ENCODE measurements at places on chromosomes 11 and 22. TPM values are rescaled to one million over a fixed set of nuclear protein-coding genes. Genes with fewer than 3 reads are reported as not detected.

The DGCR2 gene
- total RNA-seq: 39.0 TPM

The KIAA1671 gene
- total RNA-seq: 25.4 TPM

The TREH gene
- not detected for total RNA-seq

The ELMOD1 gene
- not detected for total RNA-seq

The MRGPRX4 gene
- not detected for total RNA-seq

DNA sequence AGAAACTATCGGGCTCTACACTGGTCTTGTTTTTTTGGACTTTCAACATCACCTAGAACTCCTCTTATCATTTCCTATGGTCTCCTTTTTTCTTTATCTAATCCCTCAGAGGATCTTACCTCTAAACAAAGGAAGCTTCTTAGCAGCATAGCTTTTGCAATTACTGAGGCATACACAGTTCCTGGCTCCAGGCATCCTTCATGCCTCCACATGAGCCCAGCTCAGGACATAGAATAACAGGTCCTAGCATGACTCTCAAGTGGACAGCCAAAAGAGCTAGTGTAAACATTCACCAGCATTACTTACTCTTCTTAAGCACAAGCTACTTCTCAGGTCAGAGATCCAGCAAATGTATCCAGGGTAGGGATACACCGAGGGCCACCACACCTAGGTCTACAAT lies 17.1 kb downstream of the CFAP300 start:
- H3K27me3 ChIP-seq: no peaks in the 10 kb centered on the region
- no peak overlapping the region for H3K27ac ChIP-seq
- H3K36me3 ChIP-seq: no peaks in the 10 kb centered on the region
- no peak overlapping the region for H3K4me3 ChIP-seq
- H3K4me1 ChIP-seq: no peaks in the 10 kb centered on the region

DNA sequence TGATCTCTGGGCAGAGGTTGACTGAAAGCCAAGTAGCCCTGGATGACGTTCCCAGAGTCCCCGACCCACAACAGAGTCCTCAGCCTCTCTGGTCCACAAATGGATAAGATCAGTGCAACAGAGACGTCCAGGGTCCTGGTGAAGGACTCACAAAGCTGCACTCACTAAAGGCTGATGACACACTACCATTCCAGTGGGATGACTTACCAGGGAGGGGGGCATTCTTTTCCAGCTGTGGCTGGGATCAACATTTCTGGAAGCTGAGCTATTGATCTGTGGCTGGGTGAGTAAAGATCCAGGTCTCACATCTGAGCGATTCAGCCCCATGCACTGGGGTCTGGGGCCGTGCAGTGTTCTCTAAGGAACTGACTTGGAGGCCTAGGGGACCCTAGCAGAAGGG lies 296.2 kb downstream of the NTM start:
- H3K27ac ChIP-seq: no peak overlapping the region
- H3K27me3 ChIP-seq: no peaks in the 10 kb centered on the region
- DNase-seq: no peak
- H3K4me3 ChIP-seq: no peak overlapping the region
- H3K4me1 ChIP-seq: no peaks in the 10 kb centered on the region
- no peaks in the 10 kb centered on the region for H3K36me3 ChIP-seq

GRCh38 chr11:66875378-66875777 lies 18.5 kb downstream of the LRFN4 start:
- no peak for DNase-seq
- peaks cover 3% of the 10 kb centered on the region for H3K27me3 ChIP-seq
- H3K27ac ChIP-seq: no peak overlapping the region
- no peaks in the 10 kb centered on the region for H3K36me3 ChIP-seq
- no peak overlapping the region for H3K4me3 ChIP-seq
- peaks cover 5% of the 10 kb centered on the region for H3K4me1 ChIP-seq

- no peak overlapping the region for H3K27ac ChIP-seq
- H3K27me3 ChIP-seq: peaks cover 25% of the 10 kb centered on the region
- DNase-seq: no peak
Observed at GRCh38 chr11:111598148-111598547, 4.1 kb upstream of the SIK2 start.

DNA sequence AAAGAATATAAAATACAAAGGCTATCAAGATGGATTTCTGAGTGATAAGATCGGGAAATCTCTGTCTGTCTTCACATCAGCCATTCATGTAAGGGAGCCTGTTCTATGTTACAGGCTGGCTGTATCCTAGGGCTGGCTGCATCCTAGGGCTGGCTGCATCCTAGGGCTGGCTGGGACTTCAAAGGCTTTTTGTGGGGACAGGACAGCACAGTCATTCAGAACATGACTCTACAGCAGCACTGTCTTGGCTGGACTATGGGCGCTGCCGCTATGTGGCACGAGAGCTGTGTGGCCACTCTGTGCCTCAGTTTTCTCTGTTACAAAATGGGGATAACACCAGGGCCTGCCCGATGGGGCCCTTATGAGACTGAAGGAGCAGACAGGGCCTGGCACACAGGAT lies 10.2 kb downstream of the ADAMTS8 start:
- H3K27me3 ChIP-seq: no peaks in the 10 kb centered on the region
- no peak overlapping the region for H3K4me3 ChIP-seq
- no peaks in the 10 kb centered on the region for H3K4me1 ChIP-seq
- DNase-seq: no peak
- no peak overlapping the region for H3K27ac ChIP-seq
- H3K36me3 ChIP-seq: no peaks in the 10 kb centered on the region

DNA sequence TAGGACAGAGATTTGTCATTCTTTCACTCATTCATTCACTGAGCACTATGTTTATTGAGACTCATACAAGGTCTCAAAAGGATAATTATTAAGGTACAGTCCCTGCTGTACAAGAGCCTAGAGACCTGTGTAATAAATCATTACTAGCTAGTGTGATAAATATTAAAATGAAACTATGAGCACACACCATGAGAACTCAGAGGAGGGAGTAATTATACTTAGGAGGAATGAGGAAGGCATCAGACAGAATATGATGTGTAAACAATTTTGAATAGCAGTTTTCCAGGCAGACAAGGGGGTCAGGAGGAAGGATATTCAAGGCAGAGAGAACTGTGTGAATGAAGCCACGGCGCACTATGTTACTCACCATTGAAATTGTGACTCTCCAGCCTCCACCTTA lies 300.8 kb upstream of the ISX start:
- H3K4me3 ChIP-seq: no peak overlapping the region
- no peaks in the 10 kb centered on the region for H3K4me1 ChIP-seq

GRCh38 chr11:101466352-101466751 lies 117.5 kb downstream of the TRPC6 start:
- no peak for DNase-seq
- H3K36me3 ChIP-seq: no peaks in the 10 kb centered on the region
- no peak overlapping the region for H3K4me3 ChIP-seq
- H3K27ac ChIP-seq: no peak overlapping the region
- no peaks in the 10 kb centered on the region for H3K27me3 ChIP-seq

DNA sequence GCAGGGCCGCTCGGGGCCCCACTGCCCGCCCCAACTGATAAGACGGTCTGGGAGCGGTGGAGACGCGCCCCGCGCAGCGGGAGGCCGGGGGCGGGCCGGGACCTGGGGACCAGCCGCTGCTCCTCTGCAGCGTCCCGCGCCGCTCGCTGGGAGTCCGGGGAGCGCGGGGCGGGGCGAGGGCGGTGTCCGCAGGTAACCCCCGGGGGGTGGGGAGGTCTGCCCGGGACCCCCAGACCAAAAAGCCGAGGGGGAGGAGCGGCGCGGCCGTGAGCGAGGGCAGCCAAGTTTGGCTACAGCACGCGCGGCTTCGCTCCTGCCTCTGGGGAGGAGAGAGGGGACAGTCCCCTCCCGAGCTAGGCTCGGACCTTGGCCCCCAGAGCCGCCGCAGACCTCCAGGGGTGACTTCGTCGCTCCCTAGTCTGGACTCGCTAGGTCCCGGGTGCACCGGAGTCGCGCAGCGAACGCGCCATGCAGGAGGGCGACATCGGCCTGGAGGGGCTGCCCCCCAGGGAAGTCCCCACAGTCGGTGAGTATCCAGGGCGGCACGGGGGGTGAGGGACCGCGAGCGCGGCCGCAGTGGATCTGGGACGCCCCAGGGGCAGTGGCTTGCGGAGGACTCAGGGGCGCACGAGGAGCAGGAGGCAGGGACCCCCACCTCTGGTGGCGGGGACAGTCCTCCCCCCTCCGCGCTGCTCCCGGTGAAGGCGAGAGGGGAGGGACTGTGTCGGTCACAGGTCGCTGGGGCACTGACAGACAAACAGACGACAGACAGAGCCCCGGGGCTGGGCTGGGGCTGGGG lies 92.3 kb upstream of the ANO1 start:
- peaks cover 64% of the 10 kb centered on the region for H3K27me3 ChIP-seq
- H3K27ac ChIP-seq: no peak overlapping the region
- no peaks in the 10 kb centered on the region for H3K4me1 ChIP-seq
- no peak for DNase-seq
- H3K36me3 ChIP-seq: no peaks in the 10 kb centered on the region

DNA sequence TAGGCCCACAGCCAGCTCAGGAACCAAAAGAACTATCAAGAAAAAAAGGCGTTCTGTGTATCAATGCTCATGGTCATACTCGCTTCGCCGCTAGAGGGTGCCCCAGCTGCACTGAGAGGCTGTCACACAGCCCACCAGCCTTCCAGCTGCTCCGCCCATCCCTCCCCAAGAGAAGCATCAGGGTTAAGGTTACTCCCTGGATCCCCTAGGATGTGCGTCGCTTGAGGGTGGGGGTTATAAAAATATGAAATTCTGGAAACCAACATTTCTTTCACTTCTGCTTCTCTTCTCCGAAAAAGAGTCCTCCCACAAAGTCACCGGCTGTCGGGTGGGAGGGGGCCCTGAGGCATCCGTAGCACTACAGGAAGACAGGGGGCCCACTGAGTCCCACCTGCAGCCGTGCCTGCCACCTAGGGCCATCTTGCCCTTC lies 1.7 kb downstream of the CBX6 start:
- H3K27ac ChIP-seq: peak overlapping the region; percentile 86
- peak; percentile 90 for DNase-seq
- peaks cover 9% of the 10 kb centered on the region for H3K36me3 ChIP-seq
- H3K27me3 ChIP-seq: peaks cover 5% of the 10 kb centered on the region

GRCh38 chr11:69320326-69320725 lies 26.4 kb downstream of the MYEOV start:
- no peak for DNase-seq
- H3K27ac ChIP-seq: no peak overlapping the region
- no peaks in the 10 kb centered on the region for H3K27me3 ChIP-seq
- peaks cover 7% of the 10 kb centered on the region for H3K4me1 ChIP-seq

DNA sequence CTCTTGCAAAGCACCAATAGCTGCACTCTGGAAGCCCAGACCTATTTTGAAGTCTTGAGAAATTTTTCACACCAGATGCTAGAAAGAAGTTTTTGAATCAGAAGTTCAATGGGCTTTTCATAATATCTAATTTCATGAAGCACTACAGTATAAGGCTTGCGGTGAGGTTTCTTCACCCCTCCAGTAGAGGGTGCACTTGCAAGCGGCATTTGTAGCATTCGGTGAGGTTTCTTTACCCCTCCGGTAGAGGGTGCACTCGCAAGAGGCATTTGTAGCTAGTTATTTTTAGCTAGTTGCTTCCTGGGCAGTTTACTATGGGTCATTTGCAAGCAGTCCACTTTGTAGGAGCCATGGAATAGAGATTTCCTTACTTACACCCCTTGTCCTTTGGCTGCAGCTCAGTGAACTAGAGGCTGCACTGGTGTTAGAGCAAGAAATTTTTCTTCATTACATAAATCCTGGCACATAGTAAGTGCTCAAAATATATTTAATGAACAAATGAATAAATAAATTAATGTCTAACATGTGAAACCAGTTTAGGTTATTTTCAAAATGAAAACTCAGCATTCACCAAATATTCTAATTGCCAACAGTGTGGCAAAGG lies 7.8 kb upstream of the NOX4 start:
- no peaks in the 10 kb centered on the region for H3K36me3 ChIP-seq
- H3K4me3 ChIP-seq: no peak overlapping the region
- no peak overlapping the region for H3K27ac ChIP-seq
- no peaks in the 10 kb centered on the region for H3K27me3 ChIP-seq
- no peaks in the 10 kb centered on the region for H3K4me1 ChIP-seq

DNA sequence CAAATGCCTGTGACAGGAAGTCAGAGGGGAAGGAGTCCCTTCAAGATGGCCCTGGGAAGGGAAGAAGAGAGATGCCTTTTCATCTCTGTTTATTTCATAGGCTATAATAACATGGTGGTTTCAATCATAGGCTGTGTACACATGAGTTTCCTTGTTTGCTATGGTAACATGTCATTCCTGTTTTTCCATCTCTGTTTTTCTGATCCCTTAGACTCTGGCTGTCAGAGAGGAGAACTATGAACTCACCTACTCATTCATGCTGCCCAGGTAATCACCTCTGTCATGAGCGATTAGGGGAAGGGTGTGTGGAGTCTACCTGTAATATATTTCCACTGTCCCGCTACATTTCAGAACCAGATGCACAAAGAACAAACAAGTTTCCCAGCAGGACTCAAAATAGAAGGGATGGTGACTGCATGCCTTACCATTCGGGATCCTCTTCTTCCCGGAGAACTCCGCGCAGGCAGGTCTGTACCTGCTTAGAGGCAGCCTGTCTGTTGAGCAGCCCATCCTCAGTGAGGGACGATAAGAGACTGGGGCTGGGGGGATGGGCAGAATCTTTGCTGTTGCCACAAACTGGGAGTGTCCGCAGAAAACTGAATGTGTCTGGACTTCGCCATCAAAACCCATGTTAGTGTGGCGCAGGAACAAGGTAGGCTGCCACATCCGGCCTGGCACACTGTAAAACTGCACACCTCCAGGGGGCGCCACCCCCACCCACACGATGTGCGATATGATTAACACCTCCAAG lies 7.1 kb upstream of the PEX26 start:
- no peak overlapping the region for H3K27ac ChIP-seq
- peaks cover 25% of the 10 kb centered on the region for H3K27me3 ChIP-seq
- H3K36me3 ChIP-seq: no peaks in the 10 kb centered on the region
- no peak for DNase-seq

- H3K4me1 ChIP-seq: no peaks in the 10 kb centered on the region
- no peak for DNase-seq
- no peaks in the 10 kb centered on the region for H3K36me3 ChIP-seq
- no peaks in the 10 kb centered on the region for H3K27me3 ChIP-seq
- H3K27ac ChIP-seq: no peak overlapping the region
Observed at GRCh38 chr11:76275446-76275845, 69.1 kb upstream of the WNT11 start.

GRCh38 chr11:113197446-113197845 lies 116.9 kb upstream of the TTC12 start:
- no peak for DNase-seq
- peaks cover 8% of the 10 kb centered on the region for H3K27me3 ChIP-seq
- no peak overlapping the region for H3K4me3 ChIP-seq
- H3K36me3 ChIP-seq: no peaks in the 10 kb centered on the region
- H3K4me1 ChIP-seq: peaks cover under 1% of the 10 kb centered on the region
- H3K27ac ChIP-seq: no peak overlapping the region

GRCh38 chr11:74442636-74443035 lies 24.7 kb downstream of the KCNE3 start:
- H3K4me1 ChIP-seq: no peaks in the 10 kb centered on the region
- H3K4me3 ChIP-seq: no peak overlapping the region
- peaks cover 2% of the 10 kb centered on the region for H3K27me3 ChIP-seq
- no peaks in the 10 kb centered on the region for H3K36me3 ChIP-seq
- no peak overlapping the region for H3K27ac ChIP-seq

Data from activated CD4-positive, alpha-beta T cell treated with anti-CD3 and anti-CD28 coated beads, Interleukin-2, amount 10 ng/mL, durations not matched to agents 7 days and 5 days (primary cell).